ENCODE measurements at places on chromosomes 5 and 9.

GRCh38 chr5:149490599-149491485, 60.4 kb downstream of the CSNK1A1 start:
- DNase-seq: no peak

DNA sequence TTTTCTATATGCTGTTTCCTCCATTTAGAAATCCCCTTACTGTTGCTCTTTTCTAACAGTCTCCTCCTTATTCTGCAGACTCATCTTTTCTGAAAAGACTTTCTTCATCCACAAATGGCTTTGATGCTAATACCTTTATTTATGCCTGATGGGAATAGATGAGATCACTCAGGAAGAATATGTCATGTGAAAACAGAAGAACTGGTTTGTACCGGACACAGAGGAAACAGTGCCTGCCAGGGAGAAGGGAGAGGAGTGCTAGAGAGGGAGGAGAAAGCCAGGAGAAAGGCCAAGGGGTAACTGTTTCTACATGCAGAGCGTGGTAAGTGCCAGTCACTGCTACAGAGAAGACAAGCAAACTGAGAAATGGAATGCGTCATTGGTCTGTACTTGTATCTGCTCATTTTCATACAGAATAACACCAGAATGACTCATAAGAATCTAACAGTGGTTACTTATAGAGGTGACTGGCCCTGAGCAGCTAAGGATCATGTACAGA, 45.9 kb upstream of the PJA2 start:
- DNase-seq: no peak

DNA sequence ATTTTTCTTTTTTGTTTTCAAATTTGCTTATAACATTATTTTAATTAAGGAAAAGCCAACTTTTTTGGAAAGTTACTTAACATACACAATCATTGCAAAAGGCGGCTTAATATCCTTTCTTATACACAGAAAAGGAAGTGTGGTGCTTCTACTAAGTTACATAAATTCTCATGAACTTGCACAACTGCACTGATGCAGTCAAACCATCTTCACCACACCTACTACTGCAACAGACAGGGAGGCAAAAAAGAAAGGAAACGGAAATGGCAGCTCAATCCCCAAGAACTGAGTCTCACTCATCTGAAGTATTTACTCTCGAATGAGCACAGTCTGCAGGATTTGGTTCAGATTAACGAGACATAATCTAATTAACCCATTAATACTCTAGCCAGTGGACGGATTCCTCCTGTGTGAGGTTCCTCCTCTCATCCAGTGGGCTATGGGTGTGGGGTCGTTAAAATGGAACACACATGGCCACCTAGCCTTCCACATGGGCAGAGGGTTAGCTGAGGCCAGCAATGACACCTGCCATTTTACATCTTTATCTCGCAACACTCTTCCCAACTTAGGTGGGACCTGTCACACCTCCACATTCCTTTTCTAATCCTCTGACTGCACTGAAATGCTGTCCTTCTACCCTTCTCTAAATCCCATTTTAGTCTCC, 30.0 kb downstream of the GOLM1 start:
- no peak for DNase-seq

DNA sequence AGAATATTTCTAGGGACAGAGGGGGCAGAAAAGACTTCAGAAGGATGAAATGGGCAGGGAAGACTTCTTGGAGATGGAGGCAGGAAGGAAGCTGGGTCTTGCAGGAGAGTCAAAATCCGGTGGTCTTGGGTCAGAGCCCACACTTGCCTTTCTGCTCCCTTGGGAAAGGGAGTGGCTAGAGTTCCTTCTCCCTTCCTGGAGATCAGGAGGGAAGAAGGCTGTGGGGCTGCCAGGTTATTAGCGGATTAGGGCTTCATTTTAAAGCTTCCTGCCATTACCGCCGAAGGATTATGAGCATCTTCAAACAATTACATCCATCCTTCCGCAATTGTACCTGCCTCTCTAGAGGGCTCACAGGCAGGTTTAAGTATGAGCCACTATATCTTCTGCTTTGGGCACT, 19.2 kb upstream of the SYNPO start:
- DNase-seq: no peak

GRCh38 chr9:125277411-125277810, 15.8 kb downstream of the GAPVD1 start:
- DNase-seq: no peak

GRCh38 chr5:40378396-40379177, 301.1 kb upstream of the PTGER4 start:
- no peak for DNase-seq

GRCh38 chr9:135789838-135790291, 87.9 kb downstream of the KCNT1 start:
- no peak for DNase-seq

GRCh38 chr9:137458194-137459151, 661 bp downstream of the NSMF start:
- DNase-seq: no peak

DNA sequence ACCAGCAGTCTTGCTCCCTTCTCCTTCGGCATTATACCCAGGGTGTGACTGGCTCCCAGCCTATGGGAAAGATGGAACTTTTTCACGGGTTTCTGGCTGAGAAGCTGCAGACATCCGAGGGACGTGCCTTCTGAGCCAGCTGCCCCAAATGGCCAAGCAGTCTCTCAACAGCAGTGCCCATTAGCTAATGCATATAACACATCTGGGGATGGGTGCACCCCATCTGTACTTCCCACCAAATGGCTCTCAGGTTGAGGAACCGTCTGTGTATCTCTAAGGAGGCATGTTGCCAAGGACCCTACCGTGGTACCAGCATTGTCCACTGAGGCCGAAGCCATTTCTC, 25.0 kb downstream of the C5orf15 start:
- no peak for DNase-seq

- DNase-seq: no peak
Observed at GRCh38 chr5:75043633-75044264, 8.6 kb downstream of the GCNT4 start.

- DNase-seq: no peak
Observed at GRCh38 chr9:84669288-84670137, at the start of gene NTRK2. Gene NTRK2 (plus strand): TSS chr9:84669729. CDS start chr9:84670749, 1,020 bp downstream.

GRCh38 chr9:135243201-135244190, 156.0 kb downstream of the OLFM1 start:
- no peak for DNase-seq

- no peak for DNase-seq
Observed at GRCh38 chr5:94691949-94692348, 73.5 kb downstream of the SLF1 start.

GRCh38 chr5:35478856-35479682, 138.6 kb upstream of the SPEF2 start:
- no peak for DNase-seq

DNA sequence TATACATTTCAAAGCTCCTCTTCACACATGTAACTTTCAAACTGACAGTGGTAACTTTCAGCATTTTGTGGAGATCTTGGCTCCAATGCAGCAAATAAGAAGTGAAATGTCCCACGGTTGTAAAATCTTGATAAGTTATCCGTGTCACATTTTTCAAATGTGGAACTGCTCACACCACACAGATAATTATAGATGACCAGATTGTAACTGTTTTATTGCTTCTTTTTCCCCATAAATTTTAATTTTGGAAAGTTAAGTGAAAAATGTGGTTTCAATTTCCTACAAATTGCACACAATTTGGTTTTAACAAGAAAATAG, 347.1 kb downstream of the EBF1 start:
- DNase-seq: no peak

DNA sequence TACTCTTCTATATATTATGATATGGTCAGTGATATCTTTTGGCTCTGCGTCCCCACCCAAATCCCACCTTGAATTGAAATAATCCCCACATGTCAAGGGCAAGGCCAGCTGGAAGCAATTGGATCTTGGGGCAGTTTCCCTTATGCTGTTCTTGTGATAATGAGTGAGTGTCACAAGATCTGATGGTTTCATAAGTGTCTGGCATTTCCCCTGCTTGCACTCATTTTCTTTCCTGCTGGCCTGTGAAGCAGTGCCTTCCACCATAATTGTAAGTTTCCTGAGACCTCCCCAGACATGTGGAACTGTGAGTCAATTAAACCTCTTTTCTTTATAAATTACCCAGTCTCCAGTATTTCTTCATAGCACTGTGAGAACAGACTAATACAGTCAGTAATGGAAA, 45.0 kb upstream of the TNC start:
- no peak for DNase-seq

DNA sequence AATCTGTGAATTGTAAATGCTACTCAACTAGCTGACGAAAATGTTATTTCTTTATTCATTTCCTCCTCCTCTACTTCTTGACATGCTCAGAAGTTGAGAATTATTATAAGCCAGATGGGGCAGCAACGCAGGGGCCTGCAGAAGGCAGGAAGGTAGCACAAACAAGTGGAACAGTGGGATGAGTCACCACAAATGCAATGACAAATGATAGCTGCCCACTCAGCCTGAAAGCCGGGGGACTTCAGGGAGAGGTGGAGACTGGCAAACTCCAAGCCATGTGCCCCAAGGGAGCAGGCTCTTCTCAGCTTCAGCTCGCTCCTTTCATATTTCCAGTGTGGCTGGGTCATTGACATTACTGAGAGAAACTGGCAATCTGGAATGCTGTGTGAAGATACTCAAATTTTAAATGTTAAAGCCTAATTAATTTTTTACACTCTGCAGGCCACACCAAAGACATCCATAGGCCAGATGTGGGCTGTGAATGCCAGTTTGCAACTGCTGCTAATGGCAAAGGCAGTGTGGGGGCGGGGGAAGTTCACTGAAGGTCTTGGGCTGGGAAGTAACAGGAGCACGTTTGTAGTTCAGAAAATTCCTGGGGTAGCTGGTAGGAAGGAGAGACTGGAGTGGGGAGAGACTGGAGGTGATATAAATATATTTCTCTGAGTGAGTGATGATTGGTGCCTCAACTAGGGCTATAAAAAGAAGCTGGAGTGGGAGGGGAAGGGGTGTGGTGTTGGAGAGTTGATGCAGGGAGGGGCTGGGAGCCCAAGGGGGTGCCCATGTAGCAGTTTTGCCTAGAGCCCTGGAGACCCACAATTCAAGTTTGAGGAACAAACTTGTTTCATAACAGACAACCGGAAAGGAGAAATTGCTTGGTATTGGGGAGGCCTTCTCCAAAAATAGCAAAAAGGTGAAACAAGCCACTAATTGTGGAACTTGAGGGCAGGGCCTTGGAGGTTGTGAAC, 20.8 kb upstream of the ADRB2 start:
- no peak for DNase-seq

DNA sequence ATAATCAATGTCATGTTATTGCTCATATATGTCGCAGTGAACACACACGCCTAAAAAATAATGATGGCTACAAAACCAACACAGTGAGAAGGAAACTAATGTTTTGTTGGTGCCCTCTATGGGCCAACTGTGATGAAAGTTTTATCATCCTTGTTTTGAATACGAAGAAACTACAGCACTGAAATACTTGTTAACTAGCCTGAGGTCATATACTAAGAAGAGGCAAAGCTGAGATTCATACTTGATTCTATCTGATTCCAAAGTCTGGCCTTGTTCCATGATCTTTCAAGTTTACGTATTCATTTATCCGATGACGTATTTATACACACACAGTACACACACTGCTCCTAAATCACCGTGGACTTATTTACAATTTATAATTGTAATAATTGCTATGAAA, 16.1 kb upstream of the DRD1 start:
- no peak for DNase-seq

GRCh38 chr9:107635803-107636174, 146.2 kb upstream of the KLF4 start:
- DNase-seq: no peak

GRCh38 chr5:118293378-118293777, 695.0 kb downstream of the DTWD2 start:
- no peak for DNase-seq

GRCh38 chr5:93677359-93677891, 64.0 kb downstream of the POU5F2 start:
- DNase-seq: no peak

DNA sequence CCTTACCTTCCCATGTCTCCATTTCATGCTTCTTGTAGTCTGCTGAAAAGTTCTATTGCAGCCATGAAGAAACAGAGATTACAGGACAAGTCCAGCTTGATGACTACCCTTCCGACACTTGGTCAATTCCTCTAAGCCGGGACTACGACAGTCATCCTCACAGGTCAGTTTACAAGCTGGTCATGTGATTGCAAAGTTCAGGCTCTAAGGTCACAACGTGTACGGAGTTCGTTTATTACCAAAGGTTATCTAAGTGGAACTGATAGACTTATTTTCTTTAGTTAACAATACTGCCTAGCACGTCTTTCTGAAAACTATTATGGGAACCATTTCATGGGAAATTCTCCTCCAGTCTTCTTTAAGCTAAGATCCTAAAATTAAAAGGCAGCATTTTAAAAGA, 88.5 kb upstream of the NR5A1 start:
- no peak for DNase-seq

GRCh38 chr5:88507261-88507660, 238.6 kb upstream of the TMEM161B start:
- DNase-seq: no peak

DNA sequence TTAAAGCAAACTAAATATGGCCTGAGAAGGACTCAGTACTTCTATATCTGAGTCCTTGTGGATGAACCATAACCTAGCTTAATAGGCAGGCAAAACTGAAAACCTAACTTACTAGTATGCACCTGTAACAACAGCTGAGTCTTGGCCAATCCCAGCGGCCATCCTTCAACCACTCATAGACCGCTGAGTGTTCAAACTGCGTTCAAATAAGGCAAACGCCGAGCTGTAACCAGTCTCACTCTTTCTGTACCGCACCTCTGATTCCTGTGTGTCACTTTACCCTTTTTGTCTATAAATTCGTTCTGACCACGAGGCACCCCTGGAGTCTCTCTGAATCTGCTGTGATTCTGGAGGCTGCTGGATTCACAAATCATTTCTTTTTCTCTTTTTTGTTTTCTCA, 170.5 kb downstream of the COL23A1 start:
- no peak for DNase-seq

DNA sequence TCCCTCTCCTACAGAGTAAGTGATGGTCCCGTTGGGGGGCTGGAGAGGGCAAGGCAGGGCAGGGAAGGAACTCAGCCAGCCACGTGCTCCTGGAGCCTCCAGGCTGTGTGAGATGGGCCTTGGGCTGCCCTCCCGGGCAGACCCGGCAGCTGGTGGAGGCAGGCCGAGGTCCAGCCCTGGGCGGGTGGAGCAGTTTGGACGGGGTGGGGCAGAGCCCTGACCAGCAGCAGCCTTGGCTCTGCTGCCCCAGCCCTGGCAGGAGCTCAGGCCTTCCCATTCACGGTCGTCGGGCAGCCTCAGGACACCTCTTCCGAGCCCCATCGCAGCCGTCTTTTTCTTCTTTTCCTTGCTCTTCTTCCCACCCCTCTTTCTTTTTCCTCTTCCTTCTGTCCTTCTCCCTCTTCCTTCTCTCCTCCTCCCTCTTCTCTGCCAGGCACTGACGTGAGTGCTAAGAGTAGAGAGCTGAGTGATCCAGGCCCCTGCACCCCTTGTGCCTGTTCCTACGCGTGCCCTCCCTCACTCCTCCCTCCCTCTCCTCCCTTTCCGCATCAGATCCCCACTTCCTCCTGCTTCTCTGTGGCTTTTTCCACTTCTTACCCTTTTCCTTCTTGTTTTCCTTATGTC, 42.8 kb downstream of the AMBP start:
- no peak for DNase-seq

DNA sequence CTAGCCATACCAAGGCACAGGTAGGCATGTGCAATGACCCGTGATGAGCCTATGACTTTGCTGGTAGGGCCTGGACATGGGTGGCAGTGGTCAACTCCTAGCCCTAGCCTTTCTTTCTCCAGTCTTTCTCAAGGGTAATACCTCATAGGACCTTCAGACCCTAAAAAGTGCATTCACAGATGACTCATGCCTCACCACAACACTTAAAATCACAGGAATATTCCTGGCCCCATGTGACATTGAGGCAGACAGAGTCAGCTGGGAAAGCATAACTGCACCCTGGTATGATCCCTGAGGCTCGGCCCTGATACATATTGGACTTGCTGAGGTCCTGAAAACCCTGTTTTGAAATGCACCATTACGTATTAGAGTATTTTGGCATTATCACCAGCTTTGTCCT, 449.5 kb downstream of the HINT1 start:
- DNase-seq: no peak

Measured in activated CD4-positive, alpha-beta T cell treated with anti-CD3 and anti-CD28 coated beads for 4 hours (primary cell).